ENCODE measurements at places on chromosomes 1 and 21.

- DNase-seq = no peak
Observed at GRCh38 chr1:30277415-30277814, 446.0 kb downstream of the MATN1 start.

GRCh38 chr1:113146242-113147072 lies 73.5 kb downstream of the LRIG2 start:
- DNase-seq = no peak

GRCh38 chr1:159056069-159056698 lies 20.4 kb downstream of the AIM2 start:
- DNase-seq = no peak

- DNase-seq = no peak
Observed at GRCh38 chr1:200166411-200166810, 138.9 kb downstream of the NR5A2 start.

DNA sequence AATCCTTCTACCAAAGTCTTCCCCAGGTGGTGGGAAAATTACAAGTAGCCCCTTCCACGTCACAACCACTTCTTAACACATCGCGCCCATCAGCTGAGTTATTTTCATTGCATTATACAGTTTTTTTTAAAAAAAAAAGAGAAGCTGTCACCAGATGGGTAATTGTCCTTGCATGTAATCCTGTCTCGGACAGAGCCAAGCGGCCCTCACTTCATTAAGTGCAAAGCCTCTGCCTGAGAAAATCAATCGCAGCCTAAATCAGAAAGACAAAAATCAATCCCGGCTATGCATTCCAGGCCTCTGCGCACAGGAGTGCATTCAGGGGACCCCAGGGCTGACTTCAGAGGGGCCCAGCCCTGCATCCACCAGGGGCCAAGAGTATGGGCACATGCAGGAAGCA lies 538.9 kb downstream of the NPHP4 start:
- DNase-seq = no peak

- no peak for DNase-seq
Observed at GRCh38 chr1:169260478-169261151, 107.0 kb downstream of the NME7 start.

DNA sequence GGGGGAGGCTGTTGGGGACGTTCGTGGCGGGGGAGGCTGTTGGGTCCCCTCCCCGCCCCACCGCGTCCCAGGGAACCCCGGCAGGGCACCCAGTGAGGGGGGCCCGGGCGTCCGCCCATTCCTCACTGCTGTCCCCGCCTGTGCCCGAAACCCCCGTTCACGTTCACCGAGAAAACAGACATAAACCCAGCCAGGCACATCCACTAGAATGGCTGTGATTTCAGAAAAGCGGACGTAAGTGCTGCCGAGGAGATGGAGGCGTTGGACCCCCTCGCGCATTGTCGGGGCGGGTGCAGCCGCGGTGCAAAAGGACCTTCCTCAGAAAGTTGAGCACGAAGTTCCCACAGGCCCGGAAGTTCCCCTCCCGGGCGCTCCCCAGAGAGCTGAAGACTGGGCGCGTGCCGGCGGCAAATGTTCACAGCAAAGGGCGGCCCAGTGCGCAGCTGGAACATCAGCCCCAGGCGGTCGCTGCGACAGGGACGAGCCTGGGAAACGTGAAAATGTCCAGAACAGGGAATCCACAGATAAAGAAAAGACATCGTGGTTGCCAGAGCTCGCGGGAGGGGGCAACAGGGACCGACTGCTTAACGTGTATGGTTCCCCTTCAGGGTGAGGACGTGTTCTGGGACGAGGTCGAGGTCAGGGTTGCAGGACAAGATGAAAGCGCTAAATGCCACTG lies 18.5 kb upstream of the SAMD11 start:
- no peak for DNase-seq

GRCh38 chr1:183228347-183229220 lies 42.5 kb downstream of the LAMC2 start:
- DNase-seq = no peak

DNA sequence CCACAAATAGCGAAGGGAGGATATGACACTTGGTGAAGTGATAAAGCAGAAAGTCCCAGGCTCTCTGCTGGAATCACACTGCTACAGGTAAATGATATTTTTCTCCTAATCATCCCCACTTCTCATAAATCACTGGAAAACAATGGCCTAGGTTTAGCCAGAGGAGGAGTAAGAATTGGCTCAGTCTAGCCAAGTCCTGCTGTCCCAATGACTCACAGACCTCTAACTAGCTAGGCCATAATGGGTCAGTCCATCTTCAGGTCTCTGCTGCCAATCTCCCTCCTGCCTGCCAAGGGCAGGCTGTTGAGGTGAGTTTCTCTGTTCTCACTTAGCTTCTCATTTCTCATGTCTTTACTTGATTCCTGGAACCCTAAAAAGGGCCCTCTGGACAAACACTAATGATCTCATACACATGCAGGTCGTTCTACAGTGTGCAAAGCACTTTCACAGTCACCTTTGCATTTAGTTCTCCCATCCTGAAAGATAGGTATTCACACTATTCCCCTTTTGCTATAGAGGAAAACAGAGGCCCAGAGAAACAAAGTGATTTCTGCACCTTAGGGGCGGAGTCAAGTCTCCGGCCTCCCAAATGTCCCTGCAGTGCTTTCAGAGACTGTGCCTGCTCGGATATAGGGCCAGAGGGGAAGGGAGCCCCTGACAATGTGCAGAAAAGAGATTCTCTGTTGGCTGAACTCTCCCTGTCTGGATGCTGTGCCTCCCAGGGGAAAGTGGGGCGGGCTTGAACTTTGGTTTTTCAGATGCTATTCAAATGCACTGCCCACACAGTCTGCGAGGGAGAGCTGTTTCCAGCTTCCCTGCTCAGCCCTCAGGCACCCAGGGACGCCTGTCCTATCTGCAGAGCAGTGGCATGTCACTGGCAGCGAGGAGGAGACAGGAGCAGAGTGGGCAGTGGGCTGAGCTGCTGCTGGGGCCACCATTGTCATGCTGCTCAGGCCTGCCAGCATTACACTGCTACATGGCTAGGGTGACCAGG lies 3.9 kb upstream of the CDK18 start:
- no peak for DNase-seq

DNA sequence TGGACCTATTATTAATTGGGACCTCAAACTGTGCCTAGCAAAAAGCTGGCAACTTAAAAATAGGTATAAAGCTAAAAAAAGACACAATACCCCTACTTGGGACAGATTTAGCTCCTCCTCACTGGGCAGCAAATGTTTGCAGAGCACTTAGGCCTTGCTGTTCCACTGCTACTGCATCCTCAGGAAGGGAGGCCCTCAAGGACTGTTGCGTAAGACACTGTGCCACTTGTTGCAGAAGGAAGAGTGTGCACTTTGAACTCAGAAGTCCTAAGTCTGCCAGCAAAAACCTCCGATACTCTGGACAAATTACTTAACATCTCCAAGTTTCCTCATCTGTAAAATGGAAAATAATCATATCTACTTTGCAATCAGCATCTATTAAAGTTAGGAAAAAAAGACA lies 322.9 kb downstream of the BARHL2 start:
- DNase-seq = no peak

GRCh38 chr1:151713874-151714273 lies 2.7 kb downstream of the CELF3 start:
- DNase-seq = no peak

DNA sequence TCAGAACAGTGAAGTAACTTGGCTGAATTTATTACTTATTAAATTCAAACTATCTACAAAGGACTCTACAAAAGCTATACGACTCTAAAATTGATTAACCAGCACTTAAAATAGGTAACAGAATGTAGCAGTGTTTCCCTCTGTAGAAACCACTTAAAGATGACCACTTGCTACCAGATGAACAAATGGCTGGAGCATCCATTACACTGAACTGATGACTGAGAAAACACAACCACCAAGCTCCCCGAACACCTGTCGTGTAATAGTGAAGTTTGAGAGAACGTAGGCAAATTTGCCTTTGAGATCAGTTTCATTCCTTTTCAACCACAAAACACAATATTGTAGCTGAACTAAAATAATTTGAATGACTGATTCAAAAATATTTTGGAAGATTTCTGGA lies 226.7 kb downstream of the KCNT2 start:
- DNase-seq = no peak

- DNase-seq = no peak
Observed at GRCh38 chr1:28790377-28791035, 21.5 kb upstream of the OPRD1 start.

DNA sequence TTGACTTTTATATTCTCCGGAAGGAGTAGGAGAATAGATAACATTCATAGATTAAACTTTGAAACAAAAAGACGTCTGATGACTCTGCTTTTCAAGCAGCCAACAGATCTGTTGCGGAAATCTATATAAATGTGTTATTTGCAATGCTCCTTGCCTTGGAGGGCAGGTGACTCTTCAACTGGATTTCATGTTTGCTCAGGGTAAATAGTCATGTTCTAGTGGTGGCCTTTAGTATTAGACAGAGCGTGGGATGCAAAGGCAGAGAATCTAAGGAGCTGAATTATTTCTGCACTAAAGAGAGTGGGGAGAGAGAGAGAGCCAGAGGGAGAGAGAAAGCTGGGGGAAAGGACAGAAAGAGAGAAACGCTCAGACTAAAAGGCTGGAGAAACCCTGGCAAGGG lies 454.3 kb downstream of the AJAP1 start:
- DNase-seq = no peak

DNA sequence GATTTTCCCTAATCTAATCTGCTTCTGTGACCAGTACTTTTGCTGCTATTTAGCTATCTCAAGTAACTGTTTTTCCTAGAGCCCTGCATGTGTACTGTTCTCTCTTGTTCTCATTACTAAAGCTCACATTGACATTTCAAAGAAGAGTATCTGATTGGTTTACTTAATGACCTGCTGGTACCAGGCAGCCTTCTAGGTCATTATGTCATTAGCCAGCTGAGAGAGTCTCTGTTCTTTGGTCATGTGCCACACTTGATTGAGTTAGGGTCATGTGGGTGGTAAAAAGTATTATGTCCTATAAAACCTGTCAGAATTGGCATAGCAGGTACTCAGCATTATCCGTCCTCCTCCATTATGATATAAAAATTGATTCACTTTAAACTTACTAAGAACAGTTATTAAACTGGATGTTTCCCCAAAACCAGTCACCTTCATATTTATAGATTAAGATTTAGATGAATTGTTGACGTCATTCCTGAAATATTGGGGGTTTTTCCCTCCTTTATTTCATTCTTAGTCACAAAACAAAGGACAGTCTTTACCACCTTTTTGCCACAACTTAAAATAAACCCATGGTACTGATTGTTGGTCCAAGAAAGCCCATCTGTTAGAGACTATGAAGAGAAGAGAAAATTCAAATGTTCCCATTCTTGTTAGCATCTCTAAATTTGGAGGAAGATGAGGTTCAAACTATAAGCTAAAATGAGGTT lies 22.2 kb downstream of the FNDC5 start:
- DNase-seq = no peak

DNA sequence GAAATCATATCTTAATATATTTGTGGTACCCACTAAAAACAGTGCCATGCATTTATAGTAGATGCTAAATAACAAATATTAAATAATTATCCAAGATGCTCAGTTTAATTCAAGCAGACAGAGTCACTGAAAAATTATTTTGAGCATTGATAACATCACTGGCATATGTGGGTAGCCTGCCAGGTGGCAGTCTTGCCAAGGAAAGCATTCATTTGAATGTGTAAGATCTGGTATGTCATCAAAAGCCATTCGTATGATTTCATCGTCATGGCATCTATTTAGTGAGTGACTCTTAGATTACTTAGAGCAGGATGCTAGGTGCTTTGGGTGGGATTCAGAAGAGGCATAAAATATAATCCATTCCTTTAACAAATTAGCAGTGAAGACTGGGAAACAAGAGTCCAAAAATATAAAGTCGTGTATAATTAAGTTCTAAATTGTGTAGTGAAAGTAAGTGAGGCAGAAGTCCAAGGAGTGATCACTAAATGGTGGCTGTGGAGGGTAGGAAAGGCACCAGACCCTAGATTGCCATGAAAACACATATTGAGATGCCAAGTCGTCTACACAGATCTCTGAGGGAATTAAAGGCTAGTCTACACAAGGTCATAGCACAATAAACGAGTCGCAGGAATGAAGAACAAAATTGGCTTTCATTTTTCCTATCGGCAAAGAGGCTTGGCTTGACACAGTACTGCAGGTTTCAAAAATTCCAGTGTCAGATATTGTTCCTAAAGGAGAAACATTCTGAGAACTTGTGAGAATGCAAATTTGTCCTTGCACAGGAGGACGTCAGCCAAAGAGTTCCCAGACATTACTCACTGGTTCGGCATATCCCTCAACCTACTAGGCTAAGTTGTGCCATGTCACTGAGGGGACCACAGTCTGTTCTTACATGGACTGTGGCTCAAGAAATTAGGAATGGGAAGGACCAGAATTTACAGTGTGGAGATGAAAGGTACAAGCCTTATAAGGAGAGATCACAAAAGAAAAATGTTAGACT lies 130.8 kb downstream of the LYPLAL1 start:
- DNase-seq = no peak

DNA sequence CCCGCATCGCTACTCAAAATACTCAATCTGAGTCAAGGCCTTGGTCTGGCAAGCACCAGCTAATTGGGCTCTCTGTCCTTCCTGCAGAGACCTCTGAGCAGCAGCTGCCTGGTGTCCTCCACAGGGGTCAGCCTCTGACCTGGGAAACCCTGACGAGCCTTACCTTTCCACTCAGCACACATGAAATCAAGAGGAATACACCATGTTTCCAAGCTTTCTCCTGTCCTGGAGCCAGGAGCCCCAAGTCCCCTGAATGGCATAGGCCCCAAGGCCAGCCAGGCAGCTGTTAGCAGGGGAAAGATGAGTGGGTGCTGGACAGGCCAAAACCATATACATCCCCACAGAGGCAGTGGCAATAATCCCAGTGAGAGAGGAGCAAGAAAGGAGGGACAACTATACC lies 27.2 kb upstream of the TSPEAR start:
- no peak for DNase-seq

GRCh38 chr1:15354580-15354965 lies 55.1 kb upstream of the EFHD2 start:
- no peak for DNase-seq
